ENCODE measurements at places on chromosomes 1 and 21.
A peak's percentile ranks its signal among the peaks of the same experiment; 100 is the strongest.

- no peak for DNase-seq
Observed at GRCh38 chr1:211135342-211135950, 1.5 kb upstream of the KCNH1 start.

DNA sequence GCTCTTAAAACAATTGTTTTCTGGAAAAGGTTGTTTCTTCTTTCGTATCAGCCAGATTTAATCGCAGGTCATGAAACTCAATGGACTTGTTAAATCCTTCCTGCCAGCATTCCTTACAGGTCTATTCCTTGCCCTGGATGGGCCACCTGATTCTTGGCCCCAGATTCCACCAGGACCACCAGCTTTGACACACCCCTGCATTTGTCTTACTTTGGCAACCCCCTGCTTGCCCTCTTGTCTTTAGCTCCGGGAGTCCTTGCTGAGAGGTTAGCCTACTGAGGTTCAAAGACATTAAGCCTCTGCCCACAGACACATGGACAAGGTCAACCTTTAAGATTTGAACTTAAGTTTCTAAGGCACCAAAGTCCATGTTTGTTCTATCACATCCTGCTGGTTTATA is 27.1 kb upstream of the DAB1 start:
- DNase-seq = no peak

DNA sequence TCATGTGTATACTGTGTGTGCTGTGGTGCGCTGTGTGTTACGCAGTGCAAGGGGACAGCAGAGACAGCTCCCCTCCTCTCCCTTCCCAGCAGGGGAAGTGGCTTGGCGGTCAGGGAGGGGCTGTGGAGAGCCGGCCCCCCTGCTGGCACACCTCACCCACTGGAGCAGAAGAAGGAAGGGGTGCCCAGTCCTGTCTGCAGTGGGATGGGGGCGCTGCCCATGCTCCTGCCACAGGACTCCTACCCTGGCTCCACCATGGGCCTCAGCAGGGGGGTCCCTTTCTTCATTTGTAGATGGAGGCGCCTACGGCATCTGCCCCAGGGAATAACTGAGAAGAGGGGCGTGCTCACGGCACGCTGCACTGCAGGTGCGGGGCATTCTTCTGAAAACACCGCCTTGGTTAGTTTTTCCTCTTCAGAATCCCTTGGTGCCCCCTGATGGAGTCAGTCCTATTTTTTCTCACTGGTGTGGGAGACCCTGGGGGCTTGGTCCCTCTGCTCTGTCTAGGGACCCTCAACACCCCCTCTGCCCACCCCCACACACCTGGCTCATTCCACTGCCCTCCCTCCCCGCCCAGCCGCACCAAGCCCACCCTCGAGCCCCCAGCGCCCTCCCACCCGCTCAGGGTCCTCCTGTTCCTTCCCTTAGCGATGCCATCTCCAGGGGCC is 13.8 kb upstream of the LDLRAP1 start:
- DNase-seq = no peak

DNA sequence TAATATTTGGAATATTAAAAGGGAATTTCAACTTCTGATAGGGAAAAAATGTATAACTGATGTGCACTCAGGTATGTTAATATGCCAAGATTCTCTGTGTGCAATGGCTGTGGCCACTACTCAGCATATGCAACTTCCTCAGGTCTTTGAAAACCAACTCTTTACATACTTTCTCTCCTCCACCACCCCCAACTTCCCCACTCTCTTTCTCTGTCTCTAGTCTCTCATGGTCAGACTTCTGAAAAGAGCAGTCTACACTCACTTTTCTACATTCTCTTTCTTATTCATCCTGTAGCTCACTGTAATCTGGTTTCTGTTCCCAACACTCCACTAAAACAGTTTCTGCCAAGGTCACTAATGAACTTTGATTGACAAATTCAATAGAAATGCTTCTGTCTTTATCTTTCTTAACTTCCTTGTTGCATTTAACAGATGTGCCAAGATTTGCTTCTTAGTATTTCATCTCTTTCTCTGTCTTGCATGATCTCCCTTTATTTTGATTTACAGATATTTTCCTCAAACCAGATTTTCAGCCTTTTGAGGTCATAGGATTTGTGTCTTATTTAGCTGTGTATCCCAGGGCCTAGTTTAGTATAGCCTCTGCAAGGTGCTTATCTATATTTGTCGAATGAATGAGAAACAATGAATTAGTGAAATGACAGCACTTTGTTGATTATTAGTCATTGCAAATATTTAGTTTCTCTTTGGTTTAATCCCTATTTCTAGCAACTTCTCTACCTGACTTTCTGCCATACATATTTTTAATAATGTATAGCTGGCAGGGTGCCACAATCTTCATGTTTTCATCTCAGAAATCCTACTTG is 168.9 kb downstream of the LMO4 start:
- no peak for DNase-seq

DNA sequence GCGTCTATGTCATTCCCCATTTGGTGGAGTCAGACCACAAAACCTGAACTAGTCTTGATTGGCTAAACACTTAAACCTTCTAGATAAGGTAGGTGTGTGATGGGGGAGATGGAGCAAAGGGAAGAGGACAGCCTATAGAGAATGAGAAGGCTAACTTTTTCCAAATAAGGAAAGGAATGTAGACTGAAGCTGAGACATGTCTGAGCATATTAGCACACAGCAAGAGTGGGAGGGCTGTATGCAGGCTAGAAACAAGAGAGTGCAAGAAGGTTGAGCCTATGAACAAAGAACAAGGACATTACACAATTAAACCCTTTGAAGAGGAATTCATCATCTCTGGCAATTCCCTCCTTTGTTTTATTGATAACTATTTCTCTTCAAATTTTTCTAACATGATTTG is 89.2 kb upstream of the OLFM3 start:
- DNase-seq = no peak

DNA sequence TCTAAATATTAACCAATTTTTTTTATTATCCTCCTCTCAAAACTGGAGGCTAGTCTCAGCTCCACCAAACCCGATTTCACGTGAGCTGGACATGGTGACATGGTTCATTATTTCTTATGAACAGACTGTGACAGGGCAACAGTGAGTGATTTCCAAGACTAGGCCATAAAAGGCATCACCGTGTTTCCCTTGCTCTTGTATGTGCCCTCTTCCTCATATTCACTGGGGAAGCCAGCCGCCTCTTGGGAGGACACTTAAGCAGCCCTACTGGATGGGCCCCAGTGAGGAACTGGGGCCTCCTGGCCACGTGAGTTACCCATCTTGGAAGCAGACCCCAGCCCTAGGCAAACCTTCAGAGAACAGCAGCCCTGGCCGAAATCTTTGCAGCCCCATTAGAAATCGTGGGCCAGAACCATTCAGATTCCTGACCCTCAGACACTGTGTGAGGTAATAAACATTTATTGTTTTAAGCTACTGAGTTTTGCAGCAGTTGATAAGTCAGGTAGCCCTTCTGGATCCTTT is 105.0 kb downstream of the GALNT2 start:
- no peak for DNase-seq

DNA sequence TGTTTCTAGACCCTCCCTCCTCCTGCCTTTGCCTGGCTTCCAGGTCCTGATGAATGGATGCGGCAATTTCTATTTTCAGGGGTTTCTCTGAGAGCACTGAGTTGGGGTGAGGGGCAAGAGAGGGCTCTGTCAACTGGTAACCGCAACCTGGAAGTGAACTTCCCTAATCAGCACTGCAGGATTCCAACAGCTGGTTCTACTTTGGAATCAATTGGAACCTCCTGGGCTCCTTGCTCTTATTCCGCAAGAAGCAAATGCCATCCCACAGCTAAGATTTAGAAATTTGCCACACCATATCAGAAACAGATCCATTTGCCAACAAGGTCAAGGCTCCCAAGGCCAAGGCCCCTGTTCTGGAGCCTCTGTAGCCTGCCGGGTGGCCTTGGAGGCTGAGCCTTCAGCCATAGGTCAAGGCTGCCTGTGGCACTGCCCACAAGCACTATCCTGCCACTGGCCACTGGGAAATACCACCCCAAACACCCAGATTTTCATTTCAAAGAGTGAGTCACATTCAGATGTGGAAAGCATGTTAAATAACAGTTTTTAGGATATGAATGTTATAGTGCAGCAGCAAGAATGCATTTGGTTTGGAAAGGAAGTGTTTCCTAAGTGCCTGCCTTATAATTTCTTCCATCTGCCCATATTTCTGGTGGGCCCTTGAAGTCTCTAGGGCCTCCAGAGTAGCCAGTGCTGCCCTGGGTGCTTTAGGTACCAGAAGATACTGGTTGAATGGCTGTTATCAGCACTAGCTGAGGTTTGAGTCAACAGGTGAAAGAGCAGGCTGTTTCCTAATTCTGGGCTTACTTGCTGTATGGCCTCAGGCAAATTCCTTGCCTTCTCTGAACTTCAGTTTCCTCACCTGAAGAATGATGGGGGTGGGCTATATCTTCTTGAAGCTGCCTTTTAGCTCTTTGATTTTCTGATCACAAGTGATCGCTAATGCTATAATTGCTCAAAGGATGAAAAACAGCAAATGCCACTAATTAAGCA is 56.3 kb upstream of the JUN start:
- no peak for DNase-seq

DNA sequence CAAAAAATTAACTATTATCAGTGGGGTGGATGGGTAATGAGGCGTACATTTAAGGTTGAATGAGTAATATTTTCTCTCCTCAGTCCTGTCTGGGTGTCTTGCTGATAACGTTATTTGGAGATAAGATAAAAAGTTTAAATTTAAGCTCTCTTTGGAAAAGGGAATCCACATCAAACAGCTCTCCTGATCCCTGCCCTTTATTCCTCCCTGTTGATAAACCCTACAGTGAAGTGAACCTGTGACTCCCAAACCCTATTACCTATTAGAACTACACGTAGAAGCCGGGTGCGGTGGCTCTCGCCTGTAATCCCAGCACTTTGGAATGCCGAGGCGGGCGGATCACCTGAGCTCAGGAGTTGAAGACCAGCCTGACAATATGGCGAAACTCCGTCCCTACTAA is 9.9 kb upstream of the GPR161 start:
- no peak for DNase-seq

DNA sequence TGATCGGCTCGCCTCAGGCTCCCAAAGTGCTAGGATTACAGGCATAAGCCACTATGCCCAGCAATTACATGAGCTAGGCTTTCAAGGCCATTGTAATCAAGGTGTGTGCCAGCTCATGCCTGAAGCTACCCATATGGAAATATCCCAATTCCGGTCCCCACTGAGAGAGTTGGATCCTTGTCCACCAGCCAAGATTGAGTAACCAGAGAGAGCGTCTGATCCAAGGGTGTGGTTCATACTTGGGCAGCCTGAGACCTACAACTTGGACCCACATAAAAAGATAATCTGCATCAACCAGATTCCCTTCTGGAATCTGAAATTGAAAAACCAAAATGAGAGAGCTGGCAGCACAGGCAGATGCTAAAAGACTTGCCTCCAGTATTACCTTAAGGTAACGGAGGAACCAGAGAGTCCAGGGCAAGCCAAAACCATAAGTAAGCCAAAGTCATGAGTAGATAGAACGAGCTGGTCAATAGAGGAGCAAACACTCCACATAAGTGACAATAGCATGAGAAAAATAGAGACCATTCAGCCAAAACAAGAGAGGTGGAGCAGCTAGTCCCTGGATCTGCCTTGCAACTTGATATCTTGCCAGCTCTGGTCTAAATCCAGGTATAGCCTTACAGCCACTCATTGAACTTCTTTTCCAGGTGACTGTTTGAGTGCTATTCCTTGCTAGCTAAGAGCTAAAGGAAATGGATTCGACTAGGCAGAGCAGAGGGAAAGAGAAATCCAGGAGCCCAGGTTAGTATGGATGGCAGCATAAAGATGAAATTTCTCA is 63.8 kb upstream of the ATP1A1 start:
- DNase-seq = no peak

GRCh38 chr21:29125191-29125590 is 5.3 kb upstream of the MAP3K7CL start:
- DNase-seq = no peak

DNA sequence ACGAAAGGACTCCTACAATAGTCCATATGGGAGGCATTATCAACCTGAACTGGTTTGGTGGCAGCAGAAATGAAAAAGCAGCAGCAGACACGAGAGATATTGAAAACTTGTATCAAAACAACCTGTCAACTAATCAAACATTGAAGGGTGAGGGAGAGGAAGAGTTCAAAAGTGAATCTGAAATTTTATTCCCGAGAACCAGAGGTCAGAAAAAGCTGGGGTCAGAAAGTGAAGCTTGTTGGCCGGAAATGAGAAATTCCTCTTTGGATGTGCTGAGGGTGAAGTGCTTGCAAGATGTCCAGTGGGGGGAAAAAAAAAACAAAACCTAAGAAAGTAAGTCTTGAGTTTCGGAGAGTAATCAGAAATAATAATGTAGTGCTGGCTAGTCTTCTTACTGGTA is 1.9 kb upstream of the C4BPA start:
- DNase-seq = no peak

DNA sequence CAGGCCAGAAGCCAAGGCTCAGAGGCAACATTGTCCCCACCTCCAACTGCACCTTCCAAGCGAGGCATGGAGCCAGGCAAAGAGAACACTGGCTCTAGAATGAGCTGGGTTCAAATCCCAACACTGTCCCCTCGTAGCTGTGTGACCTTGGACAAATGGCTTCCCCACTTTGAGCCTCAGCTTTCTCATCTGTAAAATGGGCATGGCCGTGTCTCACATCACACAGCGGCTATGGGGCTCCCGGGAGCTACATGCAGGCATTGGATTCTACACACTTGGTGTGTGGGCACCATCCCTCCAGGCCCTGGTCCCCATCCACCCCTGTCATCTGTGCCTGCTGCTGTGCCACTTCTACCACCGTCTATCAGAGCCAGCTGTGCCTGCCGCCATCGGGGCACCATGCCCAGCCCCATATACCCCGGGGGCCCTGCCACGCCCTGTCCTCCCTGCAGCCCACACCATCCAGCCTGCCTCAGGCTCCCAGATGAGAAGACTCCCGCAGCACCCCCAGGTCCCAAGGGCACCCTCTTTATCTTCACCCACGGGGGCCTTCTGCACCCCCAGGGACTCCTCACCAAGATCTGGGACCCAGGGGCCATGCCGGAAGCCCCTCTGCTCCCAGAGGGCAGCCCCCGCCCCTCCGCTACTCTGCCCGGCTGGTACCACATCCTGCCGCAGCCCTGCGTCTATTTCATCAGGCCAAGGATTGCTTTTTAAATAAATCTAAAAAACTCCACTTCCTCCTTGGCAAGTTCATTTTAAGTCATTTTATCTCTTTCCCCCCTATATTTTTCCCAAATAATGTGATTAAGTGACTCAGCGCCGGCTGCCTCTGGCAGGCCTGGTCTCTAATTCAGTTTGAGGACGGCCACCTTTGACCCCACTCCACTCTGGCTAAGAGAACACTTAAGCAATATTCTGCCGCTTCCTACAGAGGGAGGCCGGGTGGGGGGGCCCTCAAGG is 107.8 kb upstream of the TARDBP start:
- peak; percentile 15 for DNase-seq

- no peak for DNase-seq
Observed at GRCh38 chr1:171800342-171800741, 18.9 kb downstream of the METTL13 start.

DNA sequence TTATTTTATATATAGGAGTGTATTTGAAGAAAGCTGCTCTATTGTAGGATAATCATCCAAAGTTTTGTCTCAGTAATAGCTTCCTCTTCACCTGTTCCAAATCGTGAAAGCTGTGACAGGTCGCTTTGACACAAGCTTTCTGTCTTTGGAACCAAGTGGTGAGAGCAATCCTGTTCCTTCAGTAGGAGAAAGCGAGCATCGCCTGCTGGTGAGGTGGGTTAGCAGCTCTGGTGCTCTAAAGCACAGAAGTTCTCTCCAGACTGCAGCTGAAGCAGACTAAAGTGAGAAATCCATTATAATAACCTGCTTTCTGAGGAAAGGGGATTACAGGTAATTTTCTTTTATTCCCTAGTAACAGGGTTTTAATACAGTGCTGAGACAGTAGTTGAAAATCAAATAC is 803.8 kb downstream of the ADGRL2 start:
- DNase-seq = no peak
